ENCODE measurements at places on chromosomes 16 and 17.

DNA sequence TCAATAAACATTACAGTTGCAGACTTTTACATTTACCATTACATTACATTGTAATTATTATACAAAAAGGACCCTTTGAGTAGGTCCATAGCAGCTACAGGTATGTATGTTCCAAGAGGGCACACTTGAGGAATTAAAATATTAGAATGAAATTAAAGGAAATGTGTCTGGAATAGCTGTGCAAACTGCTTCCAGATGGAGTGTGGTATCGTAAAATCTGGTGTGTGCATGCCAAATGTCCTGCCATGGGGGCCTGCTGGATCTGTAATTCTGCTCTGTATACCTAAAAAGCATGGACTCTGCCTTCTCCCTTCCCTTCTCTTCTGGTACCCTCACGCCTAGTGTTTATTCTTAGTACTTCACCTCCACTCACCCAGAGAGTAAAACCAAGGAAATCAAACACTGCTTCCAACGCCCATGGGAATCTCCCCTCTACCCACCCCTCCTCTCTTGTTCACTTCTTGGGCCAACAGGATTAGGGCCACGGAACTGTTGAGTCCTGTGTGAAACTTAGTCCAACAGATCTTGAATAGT is 38.7 kb downstream of the STH start:
- no peak for DNase-seq

DNA sequence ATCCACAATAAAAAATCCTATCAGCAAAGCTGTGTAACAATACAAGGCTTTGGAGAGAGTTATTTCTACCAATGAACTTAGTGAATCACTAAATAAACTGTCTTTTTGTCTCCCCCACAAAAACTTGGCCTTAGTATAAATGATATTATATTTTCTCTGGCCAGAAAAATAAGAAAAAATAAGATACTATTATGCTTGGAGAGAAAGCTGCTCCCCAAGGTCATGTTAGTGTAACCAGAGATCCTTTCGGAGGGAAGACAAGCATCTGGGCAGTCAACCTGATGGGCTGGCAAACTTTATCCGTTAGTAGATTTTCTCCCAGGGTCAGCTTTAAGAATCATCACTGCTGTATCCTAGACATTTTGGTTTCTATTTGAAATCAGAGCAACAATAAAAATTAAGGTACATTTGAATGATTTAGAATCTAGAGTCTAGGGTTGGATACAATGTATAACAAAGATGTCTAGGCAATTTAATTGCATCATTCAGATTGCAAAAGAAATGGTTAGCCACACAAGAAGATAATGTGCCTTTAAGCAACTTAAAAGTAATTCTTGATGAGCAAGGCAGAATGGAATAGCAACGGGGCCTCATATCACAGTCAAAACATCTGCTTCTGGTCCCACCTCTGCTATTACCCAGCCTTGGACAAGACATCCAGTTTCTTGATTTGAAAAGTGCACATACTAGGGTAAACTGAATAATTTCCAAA is 280.4 kb downstream of the SLC39A11 start:
- DNase-seq: no peak

- DNase-seq: no peak
Measured at GRCh38 chr16:27595993-27596392, 46.0 kb downstream of the KATNIP start.

DNA sequence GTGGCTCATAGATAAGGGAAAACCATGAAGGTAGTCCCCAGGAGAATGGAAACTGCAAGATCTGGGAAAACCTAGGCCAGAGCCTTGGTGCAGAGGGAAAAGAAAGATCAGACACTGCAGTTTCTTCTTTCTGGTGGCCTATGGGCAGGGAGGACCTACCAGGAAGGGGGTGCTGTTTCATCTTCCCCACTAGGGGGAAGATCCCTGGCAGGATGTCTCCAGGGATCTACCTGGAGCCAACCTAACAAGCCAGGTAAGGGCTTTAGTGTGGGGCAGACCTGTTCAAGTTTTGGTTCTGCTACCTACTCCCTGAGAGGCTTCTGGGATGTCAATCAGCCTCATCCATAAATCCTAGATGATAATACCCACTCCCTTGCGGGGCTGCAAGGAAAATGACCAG is 21.4 kb downstream of the TOM1L2 start:
- DNase-seq: no peak

GRCh38 chr17:71600137-71600789 is 520.6 kb upstream of the SOX9 start:
- DNase-seq: no peak

GRCh38 chr17:70820276-70820675 is 650.9 kb downstream of the KCNJ2 start:
- no peak for DNase-seq

GRCh38 chr16:84861671-84862070 is 41.9 kb downstream of the CRISPLD2 start:
- no peak for DNase-seq

GRCh38 chr16:3007957-3008689 is 4.6 kb upstream of the CLDN9 start:
- DNase-seq: peak; percentile 11

GRCh38 chr16:77943801-77944200 is 78.5 kb upstream of the CLEC3A start:
- DNase-seq: no peak

GRCh38 chr16:75246504-75247205 is 4.8 kb downstream of the BCAR1 start:
- DNase-seq: no peak

DNA sequence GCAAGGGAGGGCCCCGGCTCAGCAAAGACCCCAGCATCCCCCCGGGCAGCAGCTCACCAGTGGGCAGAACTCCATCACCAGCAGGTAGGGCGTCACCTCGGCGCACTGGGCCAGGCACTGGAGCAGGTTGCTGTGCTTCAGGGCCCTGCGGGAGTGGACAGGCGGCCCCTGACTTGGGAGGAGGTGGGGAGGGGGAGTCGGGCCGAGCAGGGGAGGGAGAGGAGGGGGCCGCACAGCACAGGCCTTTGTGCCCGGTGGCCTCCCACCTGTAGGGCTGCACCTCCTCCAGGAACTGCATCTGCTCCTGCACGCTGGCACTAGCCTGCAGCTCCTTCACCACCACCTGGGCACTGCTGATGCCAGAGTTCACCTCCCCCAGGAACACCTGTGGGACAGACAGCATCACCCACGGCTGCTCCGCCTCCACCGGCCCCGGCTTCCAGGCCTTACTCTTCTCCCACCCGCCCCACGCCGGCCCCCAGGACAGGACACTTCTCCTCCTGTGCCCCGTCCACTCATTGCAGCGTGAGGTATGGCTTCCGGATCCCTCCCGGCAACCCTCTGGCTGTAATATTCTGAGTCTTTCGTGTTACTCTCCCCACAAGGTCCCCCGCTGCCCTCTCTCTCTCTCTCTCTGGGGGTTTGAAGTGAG is 37.7 kb upstream of the PVALEF start:
- no peak for DNase-seq

GRCh38 chr16:62256406-62256805 is 220.2 kb upstream of the CDH8 start:
- no peak for DNase-seq

- DNase-seq: no peak
Measured at GRCh38 chr16:21940570-21940969, 12.6 kb upstream of the UQCRC2 start.

- peak; percentile 28 for DNase-seq
Measured at GRCh38 chr16:89026121-89026612, 49.2 kb upstream of the CBFA2T3 start.

- no peak for DNase-seq
Measured at GRCh38 chr16:28554634-28555423, 1.1 kb downstream of the SGF29 start.

DNA sequence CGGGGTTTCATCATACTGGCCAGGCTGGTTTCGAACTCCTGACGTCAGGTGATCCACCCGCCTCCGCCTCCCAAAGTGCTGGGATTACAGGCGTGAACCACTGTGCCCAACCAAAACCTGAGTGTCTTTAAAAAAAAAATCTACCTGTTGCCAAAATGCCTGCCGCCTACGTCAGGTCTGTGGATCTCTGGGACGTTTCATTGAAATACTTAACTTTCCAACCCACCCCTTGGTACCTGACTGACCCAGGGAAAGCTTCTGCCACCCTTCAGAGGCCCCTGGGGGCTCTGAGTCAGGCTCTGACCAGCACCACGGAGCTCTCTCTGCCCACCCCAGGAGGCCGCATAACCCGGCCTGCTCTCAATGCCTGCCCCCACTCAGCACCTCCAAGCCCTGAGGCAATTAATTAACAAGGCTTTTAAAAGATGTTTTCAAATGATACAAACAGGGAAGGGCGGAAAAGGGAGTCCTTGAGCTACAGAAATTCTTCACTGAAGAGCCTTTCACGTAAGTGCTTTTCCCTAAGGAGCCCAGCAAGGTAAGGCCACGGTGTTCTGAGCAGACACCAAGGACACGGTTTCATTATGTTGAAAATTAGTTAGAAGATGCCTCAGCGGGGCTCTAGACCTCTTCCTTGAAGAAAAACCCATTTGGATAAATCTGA is 29.3 kb upstream of the GSG1L start:
- no peak for DNase-seq

DNA sequence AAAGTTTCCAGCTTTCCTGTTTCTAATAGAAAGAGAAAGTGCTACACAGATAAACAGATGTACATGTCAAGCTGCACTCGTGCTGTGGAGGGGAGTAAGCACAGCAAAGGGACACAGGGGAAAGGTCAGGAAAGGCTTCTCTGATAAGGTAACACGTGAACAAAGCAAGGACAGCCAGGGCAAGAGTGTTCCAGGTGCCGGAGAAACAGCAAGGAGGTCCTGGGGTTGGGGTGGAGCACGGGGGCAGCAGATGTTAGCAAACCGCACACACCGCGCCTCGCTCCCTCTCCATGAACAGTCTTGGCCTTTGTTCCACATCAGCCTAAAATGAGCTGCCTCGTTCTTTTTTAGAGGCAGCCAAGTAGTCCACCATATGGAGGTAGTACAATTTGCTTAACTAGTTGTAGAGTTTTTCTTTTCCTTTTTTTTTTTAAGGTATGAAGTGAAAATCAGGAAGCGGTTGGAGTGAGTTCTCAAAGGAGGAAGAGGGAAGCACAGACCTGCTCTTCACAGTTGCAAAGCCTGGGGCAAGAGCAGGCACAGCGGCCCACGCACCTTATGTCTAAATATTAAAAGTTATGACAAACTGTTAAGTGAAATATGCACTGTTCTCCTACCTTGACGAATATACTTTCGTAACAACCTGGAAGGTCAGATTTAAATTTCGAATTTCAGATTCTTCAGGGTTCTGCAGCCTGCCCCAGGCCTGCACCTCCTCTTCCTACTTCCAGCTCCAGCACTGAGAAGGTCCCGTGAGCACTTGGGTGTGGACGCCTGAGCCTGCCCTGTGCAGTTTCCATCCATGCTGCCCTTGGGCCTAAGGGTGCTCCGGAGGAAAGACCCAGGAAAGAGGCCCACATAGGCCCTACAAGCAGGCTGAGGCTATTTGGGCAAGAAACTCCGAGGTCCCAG is 41.5 kb upstream of the RPH3AL start:
- DNase-seq: no peak

- DNase-seq: no peak
Measured at GRCh38 chr17:4600563-4600962, 16.2 kb downstream of the SMTNL2 start.

DNA sequence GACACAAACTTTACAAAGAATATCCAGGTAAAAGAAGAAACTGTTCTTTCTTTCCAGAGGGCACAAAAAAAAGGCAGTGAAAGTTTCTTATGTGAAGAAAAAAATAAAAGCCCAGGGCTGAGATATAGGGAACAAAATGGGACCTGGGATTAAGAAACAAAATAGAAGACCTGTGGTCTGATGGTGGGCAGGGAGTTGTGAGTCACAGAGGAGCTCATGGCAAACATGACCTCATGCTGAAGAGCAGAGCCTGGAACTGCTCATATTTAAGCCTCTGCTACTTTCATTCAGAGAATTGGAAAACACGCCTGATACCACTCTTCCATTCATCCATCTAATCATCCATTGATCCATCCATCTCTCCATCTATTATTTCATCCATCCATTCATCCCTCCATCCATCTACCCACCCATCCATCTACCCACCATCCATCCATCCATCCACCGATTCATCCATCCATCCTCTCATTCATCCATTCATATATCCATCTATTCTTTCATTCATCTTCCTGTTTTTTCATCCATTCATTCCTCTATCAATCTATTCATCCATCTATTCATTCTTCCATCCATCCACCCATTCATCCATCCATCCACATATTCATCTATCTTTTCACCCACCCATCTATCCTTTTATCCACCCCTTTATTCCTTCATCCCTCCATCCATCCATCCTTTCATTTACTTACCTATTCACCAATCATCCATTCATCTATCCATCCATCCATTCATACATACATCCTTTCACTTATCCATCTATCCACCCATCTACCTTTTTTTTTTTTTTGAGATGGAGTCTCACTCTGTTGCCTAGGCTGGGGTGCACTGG is 30.0 kb downstream of the WFDC1 start:
- no peak for DNase-seq

DNA sequence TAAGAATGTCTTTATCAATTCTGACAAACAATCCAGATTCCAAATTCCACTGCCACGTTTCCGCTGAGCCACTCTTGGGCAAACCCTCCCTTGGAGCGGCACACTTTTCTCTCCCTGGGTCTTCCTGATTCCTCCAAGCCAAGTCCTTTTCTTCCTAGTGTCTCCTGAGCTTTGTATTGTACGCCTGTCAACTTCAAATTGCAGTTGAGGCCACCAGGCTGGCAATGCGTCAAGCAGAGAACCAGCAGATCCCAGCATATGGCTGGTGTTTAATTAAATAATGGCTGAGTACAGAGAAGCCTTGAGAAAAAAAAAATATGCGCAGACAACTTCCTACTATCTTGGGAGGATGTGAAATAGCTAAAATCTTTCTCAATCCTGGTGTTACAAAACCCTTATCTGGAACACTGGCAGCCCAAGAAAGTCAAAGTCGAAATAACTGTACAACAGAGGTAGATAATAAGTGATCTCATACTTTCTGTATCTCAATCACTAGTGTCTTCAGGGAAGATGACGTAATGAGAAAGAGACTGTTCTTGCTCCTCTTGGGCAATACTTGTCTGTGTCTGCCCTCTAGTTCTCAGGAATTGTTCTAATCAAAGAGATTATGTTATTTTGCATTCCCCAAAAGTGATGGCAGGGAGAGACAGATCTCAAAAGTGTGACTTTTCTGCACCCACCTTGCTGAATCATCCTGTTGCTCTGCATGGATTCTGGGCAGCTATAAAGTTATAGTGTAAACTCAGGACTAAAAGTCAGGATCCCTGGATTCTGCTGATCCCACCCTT is 15.0 kb downstream of the SMIM36 start:
- DNase-seq: no peak

GRCh38 chr16:56673921-56674320 is 4.3 kb downstream of the MT1H start:
- DNase-seq: no peak

Measured in effector memory CD4-positive, alpha-beta T cell (primary cell).